Activated CD4-positive, alpha-beta T cell treated with anti-CD3 and anti-CD28 coated beads, Interleukin-2, amount 50 U/mL, for 16 hours (primary cell): ENCODE measurements at places on chromosomes 7 and 10.

- DNase-seq = no peak
These were observed 244.1 kb downstream of the PTEN start for GRCh38 chr10:88107296-88108097.

DNA sequence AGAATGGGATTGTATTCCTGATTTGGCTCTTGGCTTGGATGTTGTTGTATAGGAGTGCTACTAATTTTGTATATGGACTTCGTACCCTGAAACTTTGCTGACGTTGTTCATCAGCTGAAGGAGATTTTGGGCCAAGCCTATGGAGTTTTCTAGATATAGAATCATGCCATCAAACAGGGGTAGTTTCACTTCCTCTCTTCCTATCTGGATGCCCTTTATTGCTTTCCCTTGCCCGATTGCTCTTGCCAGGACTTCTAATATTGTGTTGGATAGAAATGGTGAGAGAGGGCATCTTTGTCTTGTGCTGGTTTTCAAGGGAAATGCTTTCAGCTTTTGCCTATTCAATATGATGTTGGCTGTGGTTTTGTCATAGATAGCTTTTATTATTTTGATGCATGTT is 92.3 kb downstream of the CCDC7 start:
- no peak for DNase-seq

DNA sequence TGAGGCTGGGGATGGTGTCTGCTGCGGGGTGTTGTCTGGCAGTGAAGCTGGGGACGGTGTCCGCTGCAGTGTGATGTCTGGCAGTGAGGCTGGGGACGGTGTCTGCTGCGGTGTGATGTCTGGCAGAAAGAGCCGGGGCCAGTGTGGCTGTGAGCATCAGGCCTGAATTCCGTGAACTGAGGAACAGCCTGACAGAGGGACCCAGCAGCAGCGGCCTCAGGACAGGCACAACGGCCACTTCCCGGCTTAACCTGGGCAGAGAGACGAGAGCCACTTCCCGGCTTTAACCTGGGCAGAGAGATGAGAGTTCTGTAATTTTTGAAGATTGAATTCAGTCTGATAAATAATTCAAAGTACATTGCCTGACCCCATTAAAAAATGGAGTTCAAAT is 321.2 kb downstream of the PTPRN2 start:
- DNase-seq = no peak

DNA sequence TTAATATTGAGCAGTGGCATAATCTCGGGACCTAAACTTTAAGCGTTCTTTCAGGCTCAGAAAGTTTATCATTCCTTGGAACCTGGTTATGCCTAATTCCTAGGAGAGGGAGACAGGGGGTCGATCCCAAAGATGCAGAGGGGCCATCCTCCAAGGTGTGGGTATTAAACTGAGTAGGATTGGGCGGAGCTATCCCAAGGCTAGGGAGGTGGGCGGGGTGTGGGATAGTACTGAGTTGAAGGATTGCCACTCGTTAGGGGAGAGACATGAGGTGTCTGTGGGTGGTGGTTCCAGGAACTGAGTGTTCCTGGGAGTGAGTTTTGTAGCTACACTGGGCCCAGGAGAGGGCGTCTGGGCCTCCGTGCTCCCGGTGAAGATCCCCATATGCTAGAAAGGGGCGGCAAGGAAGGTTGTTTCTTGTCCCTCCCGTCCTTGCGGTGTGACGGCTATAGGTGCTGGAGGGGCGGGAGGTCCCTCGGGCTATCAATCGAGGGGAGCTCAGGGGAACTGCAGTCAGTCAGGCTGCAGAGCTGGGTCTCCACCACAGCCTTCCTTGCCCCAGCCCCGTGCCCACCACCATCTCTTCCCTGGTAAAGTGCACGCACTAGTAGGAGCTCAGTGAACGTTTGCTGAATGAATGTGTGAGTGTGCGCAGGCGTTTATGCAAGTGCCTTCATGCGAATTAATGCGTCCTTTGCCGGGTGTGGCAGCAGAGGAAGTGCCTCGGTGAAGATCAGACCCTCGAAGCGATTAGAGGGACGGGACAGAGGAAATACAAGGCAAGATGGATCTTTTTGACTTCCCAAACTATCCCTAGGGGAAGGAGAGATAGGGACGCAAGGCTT is 3.0 kb upstream of the HMX2 start:
- DNase-seq = no peak

DNA sequence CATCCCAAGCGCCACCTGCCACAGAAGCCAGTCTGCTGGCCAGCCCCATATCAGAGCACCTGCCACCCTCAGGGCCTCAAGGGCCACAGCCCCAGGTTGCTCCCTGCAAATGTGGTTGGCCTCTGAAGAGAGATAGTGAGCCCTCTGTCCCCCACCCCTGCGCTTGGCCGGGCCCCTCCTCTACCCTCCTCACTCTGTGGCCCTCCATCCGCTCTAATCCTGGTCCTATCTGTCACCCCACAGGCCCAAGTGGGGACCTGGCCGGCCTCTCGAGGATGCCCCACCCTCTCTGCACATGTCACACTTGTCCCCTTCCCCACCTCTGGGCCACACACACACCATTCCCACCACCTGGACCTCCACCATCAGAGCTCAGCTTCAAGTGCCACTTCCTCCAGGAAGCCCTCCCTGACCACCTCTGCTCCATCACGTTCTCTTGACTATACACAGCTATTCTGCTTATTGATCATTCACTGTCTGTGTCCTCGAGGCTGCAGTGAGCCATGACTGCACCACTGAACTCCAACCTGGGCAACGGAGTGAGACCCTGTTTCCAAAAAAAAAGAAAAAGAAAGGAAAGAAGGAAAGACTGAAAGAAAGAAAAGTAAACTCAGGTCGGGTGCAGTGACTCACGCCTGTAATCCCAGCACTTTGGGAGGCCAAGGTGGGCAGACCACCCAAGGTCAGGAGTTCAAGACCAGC is 42.4 kb downstream of the TNRC18 start:
- DNase-seq = no peak

DNA sequence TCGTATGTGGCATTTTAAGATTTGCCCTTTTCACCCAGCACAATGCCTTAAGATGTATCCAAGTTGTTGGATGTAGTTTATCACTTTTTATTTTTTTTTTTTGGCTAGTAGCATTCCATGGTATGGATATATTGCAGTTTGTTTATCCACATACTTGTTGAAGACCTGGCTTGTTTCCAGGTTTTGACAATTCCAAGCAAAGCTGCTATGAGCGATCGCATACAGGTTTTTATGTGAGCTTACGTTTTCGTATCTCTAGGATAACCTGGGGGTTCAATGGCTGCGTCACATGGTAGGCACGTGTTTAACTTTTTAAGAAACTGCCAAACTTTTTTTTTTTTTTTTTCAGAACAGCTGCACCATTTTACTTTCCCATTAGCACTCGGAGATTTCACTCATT is 32.2 kb downstream of the BAIAP2L1 start:
- no peak for DNase-seq

GRCh38 chr10:110857265-110858171 is 14.2 kb upstream of the PDCD4 start:
- peak; percentile 52 for DNase-seq

GRCh38 chr7:80463272-80463920 is 48.5 kb downstream of the GNAT3 start:
- DNase-seq = no peak

DNA sequence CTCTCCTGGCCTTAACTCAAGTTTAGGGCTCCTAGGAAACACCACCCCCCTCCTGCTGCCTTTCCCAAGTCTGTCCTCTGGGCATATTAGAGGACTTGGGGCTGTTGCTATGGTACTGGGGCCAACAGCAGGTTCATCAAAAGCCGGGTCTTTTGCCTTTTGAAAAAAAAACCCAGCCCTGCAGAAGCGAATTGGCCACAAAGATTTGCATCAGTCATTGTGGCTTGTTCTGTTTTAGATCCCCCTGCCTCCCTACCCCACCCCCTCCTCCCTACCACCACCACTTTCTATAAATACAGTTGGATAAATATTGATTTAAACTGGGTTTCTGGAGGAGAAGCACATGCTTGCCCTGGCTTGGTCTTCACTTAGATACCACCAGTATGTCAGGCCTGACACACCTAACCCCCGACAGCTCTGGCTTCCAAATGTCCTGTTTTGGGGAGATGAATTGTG is 7.0 kb downstream of the MXI1 start:
- DNase-seq = no peak

- no peak for DNase-seq
These were observed 56.4 kb downstream of the NEUROG3 start for GRCh38 chr10:69516796-69517195.

DNA sequence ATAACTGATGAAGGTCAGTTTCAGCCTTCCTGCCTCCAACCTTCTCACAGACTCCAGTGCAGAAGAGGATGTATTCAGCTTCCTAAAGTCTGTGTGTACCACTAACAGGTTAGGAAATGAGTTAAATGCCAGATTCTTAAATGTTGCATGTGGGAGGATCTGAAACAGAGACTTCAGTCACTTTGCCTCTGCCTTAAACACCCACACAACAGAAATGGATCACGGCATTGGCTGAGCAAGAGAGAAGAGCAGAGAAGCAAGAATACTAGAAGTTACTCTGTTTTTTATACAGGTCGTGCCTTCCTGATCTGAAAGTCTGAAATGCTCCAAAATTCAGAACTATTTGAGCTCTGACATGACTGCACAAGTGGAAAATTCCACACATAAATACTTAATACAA is 98.9 kb upstream of the ARHGAP21 start:
- DNase-seq = peak; percentile 46

GRCh38 chr10:30116041-30116491 is 56.7 kb upstream of the JCAD start:
- no peak for DNase-seq

- no peak for DNase-seq
These were observed 10.2 kb downstream of the PLEKHA8 start for GRCh38 chr7:30038196-30038980.

DNA sequence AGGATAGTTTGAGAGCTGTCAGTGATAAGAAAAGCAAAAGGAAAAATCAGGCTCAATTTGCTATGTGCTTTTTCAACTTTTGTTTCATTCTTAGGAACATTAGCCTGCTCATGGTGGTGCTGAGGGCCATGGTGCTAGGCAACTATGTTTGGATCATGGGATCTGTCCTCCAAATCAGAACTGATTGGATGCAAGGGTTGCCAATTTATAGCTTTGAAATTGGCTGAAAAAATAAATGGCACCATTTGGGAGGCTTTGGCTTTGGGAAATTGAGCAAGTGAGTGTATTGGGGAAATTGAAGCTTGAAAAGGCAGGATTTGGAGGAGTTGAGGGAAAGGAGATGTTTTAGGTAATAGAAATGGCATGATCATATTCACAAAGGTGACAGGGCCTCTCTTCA is 103.8 kb downstream of the CYP26A1 start:
- no peak for DNase-seq

GRCh38 chr7:41867639-41868280 is 164.9 kb upstream of the INHBA start:
- DNase-seq = no peak

DNA sequence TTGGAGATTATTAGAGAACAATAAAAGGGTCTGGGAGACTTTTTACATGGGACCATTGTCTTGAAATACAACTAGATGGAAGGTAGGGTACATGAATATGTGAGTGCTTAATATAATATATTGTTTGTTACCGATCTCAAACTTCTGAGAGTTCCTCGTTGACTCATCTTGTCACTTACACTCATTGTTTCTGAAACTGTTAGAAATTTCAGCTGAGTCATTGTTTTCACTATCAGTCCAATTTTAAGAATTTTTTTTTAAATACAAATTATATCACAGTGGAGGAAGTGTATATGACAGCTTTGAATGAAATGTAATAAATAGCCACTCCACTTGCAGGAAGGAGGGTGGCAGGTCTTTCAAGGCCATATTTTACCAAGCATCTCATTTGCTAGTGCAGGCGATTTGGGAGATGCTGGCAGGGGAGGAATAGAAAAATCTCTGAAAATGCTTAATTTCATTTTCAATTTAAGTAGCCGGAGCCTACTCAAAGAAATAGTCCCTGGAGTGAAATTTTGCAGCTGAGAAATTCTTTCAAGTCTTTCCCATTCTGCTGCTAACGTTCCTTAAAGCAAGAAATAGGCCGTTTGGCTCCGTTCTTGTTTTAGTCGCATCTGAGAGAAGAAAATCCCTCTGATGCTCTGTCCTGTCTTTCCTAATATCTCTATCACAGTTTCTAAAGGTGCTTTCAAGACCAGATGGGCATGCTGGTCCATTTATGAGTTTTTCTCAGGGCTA is 1404.2 kb upstream of the CELF2 start:
- peak; percentile 56 for DNase-seq

DNA sequence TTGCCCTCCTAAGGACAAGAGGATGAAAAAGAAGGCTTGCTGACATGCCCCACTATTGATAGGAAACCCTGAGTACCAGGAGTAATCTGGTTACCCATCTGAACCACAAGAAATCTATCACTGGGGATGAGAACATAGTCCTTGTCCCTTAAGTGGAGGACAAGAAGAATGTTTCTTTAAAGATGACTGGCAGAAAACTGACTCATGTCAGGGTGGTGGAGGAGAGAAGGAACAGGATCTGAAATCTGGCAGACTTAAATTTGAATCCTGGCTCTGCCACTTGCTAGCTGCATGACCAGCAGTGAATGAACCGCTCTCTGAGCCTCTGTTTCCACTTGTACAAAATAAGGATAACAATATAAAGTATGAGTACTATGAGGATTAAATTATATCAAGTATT is 38.9 kb upstream of the XPNPEP1 start:
- no peak for DNase-seq

DNA sequence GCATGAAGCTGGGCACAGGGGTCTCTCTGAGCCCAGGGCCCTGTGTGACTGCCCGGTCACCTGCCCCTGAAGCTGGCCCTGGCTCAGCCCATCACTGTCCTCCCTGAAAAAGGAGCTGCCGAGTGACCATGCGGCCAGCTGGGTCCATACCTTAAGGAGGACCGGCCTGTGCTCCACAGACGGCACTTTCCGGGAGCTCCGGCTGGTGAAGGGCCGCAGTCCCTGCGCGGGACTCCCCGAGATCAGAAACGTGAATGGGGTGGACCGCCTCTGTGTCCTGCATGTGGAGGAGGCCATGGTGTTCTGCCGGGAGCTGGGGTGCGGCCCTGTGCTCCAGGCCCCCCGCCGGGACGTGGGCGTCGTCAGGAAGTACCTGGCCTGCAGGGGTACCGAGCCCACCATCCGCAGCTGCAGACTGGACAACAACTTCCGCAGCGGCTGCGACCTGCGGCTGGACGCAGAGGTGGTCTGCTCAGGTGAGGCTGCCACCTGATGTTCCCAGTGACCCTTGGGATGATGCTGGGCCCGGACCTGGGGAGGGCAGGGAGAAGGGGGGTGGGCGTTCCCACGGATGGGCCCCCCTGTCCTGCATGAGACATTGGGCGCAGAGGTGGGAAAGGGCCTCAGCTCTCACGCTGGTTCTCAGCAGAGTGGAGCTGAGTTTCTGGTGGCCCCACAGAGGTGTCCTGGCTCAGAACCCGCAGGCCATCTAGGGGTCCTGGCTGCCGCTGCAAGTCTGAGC is 3.5 kb downstream of the SCART1 start:
- no peak for DNase-seq

- no peak for DNase-seq
These were observed 7.4 kb upstream of the SMIM30 start for GRCh38 chr7:113125728-113126127.

DNA sequence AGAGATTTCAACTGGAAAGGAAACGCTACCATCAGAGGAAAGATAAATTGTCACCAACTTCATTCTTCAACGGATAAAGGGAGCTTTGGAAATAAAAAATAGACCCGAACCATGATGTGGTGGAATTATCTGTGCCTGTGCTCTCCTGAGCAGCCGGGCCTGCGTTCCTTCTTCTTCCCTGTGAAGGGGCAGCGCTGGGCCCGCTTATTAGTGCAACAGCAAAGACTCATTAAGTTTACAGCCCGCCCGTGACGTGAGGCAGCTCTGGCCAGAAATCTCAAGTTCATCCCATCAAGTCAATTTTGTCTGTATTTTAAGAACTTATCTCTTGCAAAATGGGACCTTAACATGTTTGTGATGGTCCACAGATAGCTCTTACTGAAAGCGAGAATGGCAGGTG is 193.7 kb downstream of the ADARB2 start:
- no peak for DNase-seq
